RPMI7951 (cell line): ENCODE measurements at places on chromosomes 4 and X. TPM values are rescaled to one million over a fixed set of nuclear protein-coding genes. Genes with fewer than 3 reads are reported as not detected.
A peak's percentile ranks its signal among the peaks of the same experiment; 100 is the strongest.

- no peak for DNase-seq
Measured at GRCh38 chr4:112514647-112515197, 1.3 kb downstream of the NEUROG2 start.

DNA sequence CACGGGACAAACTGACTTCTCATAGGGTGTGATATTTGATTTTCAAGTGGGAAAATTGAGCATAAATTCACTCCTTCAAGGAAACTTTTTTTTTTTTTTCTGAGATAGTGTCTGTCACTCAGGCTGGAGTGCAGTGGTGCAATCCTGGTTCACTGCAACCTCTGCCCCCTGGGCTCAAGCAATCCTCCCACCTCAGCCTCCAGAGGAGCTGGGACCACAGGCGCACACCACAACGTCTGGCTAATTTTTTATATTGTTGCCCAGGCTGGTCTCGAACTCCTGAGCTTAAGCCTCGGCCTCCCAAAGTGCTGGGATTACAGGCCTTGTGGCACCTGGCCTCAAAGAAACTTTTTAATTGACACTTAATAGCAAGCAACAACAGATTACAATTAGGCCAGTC, 13.8 kb downstream of the CLDN34 start:
- DNase-seq, result no peak

DNA sequence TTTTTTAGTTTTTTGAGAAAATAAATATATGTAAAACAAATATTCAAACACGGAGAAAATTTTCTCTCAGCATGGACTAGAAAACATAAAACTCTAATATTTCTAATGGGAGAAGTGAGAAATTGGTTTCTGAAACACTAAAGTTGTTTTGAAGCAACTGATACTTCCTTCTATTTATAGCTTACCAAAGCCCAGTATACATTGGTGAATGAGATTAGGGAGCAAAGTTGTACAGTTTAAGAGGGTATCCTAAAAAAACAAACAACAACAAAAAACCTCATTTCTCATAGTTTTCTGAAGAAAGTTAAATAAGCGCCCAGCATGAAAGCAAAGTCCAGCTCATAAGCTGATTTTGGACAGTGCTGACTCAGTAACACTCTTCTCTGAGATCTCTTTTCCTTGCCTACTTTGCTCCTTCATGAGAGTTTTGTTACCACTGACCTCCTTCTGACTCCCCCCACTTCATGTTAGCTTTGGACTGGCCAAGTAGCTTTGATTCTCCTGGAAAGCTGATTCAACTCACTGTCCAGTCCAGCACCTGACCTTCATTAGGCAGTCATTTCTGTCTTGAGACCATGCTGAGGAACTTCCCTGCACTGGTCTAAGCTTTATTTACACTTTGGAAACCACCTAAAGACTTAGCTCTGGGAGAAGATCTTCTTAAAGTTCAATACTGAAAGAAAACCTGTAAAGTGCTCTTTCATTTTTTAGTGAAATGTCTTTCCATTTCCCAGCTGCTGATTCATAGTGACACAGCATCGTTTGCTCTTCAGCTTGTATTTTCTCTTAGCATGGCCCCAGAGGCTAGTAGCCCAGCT, 21.8 kb upstream of the P2RY10 start:
- no peak for DNase-seq

GRCh38 chr4:77082886-77083608, 7.3 kb upstream of the CCNI start:
- no peak for DNase-seq

DNA sequence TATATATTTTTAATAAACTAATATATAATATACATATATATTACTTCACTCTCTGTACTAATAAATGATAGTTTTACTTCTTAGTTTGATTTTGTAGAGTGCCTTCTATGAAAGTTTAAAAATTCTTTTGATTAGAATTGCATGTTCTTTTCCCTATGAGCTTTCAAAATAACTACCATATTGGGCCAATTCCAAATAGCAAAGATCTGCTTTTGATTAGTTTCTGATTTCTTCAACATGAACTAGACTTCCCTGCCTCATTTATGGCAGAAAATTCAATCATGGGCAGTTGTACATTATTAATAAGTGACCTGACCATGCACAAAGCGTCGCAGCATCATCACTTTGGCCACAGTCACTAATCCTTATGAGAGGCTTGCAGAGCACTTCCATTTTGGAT, 48.9 kb upstream of the TEX13A start:
- no peak for DNase-seq

DNA sequence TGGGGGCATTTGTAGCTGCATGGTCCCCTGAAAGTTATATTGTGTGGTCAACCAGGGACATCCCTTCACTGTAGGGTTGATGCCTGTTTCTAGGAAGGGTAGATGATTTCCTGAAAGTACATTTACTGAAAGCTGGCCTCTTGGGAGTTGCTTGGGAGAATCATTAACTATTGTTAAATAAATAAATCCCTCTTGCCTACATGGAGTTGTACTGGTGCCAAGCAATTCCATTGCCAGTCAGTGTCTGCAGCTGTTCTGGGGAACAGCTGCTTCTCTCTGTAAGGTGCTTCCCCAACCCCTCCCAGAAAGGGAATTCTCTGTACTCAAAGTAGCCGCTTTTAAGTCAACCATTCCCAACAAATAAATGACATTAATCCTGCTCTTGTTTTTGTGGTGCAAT, 51.1 kb downstream of the C4orf51 start:
- DNase-seq, result peak; percentile 33

DNA sequence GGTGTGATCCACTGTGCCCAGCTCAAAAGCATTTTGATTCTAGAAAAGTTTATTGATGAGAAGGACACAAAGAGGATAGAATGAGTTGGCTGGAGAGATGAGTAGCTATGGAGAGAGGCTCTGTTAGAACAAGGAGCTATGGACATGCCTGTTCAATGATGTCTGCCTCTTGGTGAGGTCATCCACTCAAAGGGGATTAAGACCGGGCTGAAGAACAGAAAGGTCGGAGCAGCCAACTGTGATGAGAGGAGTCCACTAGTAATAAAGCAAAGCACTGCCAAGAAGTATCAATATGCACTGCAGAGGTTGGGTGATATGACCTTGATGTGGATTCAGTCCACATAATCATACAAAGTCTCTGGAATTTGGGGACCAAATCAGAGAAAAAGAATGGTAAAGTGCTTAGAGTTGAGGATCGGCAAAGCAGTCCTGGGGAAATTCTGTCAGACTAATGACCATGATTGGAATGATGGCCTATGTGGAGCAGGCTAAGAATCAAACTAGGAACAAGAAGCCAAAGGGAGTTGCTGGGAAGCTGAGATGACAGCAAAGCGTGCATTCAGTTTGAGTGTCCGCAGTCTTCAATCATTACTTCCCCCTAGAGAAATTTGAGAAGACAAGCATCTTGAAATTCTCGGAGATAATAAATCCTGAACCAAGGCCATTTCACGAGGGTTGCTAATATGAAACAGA, 55.7 kb upstream of the MMAA start:
- no peak for DNase-seq

DNA sequence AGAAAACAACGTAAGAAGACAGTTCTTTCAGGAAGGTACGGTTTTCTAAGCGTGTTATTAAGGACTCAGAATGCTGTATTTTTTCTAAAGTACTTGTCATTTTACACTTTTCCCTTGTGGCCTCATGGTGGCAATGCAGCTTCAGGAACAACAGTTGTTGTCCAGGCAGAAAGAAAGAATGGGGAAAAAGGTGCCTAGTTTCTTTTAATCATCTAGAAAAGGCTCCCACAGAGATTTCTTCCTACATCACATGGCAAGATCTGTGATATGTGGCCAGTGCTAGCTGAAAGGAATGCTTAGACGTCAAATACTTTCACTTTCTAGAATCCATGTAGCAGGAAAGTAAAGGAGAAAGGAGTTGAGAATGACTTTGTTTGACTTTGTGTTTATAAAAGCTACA, 49.0 kb upstream of the TRAM1L1 start:
- DNase-seq, result peak; percentile 77

GRCh38 chrX:10296576-10296975, 139.8 kb downstream of the CLCN4 start:
- DNase-seq, result peak; percentile 13

DNA sequence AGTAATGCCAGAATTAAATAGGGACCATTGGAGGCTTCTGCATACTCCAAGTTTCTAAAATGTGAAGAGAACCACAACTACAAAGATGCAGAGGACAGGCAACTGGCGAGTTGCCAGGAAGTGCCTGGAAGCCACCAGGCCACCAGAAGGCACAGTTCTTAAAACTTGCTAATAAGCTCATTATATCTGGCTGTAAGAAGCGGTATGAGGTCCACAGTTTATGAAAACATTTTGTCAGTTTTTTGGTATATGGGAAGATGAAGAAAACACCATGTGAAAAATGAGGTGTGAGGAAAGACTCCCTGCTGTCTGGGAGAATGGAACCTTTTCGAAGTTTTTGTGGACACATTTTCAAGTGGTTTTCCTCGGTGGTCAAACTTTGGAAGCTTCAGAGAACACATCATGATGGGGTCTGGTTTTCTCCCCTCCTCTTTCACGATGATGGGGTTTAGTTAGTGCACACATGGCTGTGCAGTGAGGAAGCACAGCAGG, 202.7 kb downstream of the NR3C2 start:
- DNase-seq, result no peak

SOWAHD gene
- total RNA-seq, result 0.10 TPM in 1 of 2 replicates, not detected in the other

ATP2B3 gene
- not detected in 2 replicates for total RNA-seq

DNA sequence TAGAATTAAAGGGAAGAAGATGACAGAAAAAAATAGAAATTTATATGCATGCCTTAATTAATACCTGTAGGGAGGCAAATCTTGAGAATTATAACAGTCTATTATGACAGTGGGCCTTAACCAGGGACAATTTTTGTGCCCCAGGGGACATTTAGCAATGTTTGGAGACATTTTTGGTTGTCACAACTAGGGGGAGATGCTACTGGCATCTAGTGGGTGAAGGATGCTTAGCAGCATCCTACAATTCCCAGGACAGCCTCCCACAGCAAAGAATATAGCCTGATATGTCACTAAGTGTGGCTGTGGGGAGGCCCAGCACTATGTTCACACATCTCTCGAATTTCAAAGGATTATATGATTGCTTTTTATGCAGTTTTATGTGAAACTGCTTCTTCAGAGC, 10.5 kb downstream of the GPR82 start:
- peak; percentile 35 for DNase-seq

- DNase-seq, result peak; percentile 35
Measured at GRCh38 chr4:122764071-122764820, 31.7 kb downstream of the BBS12 start.

FAM9B gene
- 0.10 and 0.36 TPM in 2 replicates for total RNA-seq

DNA sequence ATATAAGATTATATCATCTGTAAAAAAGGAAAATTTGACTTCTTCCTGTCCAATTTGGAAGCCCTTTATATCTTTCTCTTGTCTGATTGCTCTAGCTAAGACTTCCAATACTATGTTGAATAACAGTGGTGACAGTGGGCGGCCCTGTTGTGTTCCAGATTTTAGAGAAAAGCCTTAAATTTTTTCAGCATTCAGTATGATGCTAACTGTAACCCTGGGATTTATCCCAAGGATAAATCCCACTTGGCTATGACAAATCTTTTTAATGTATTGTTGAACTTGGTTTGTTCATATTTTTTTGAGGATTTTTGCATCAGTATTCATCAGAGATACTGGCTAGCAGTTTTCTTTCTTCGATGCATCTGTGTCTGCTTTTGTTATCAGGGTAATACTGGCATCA, 217.2 kb upstream of the ARSJ start:
- DNase-seq, result no peak

DNA sequence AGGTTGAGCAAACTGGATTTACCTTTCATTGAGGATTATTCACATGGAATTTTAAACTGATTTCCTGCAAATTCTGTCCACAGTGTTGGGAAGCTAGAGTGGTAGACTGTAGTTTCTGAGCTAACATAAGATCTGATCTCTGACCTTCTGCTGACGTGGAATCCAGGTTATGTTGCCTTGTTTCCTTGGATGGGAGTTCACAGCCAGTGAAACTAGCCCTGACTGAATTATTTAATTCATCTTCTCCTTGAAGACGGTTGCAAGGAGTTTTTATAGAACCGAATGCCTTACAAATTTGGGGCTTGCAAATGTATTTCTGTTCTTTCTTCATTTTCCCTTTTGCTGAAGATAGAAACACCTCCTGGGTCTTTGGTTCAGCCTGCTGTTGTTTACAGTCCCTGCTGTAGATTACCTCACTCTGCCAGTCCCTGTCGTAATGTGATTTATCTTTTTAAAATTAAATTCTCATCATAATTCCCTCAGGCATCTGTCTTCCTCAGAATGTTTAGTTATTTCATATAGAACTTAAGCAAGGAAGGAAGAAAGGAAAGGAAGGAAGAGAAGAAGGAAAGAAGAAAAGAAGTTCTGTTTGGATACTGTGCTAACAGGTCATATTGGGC, 113.9 kb downstream of the CEP135 start:
- DNase-seq, result no peak

DNA sequence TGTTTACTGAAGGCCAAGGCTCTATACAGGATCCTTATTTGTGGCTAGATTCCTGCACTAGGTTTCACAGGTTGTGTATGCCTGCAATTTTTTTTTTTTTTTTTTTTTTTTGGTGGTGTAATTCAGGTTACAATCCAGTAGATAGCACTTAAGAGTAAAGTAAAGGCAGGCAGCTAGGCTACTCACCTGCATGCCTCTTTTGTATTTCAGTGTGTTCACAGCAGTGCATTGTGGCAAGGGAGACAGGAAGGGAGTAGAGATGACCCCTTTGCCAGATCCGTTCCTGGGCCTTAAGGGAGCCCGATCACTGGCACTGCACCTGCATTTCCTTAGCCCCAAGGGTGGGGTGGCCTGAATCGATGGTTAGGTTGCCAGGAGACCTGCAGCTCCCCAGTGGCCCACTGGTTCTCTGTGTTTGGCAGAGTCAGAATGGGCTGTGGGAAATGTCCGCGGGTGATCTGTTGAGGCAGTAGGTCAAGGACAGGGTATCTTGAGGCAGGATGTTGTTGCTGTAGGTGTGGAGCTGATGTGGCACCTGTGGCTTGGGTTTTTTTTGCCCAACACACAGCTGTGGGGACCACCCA, 374.9 kb upstream of the AADAT start:
- DNase-seq, result no peak

GLRA2 gene
- not detected in 2 replicates for total RNA-seq

- DNase-seq, result no peak
Measured at GRCh38 chr4:26789208-26789607, 71.4 kb upstream of the STIM2 start.

SSX7 gene
- total RNA-seq, result not detected in 2 replicates

CTAG2 gene
- total RNA-seq, result 0.29 TPM in 1 of 2 replicates, not detected in the other

GRCh38 chr4:112075129-112075753, 70.0 kb upstream of the FAM241A start:
- peak; percentile 59 for DNase-seq

DNA sequence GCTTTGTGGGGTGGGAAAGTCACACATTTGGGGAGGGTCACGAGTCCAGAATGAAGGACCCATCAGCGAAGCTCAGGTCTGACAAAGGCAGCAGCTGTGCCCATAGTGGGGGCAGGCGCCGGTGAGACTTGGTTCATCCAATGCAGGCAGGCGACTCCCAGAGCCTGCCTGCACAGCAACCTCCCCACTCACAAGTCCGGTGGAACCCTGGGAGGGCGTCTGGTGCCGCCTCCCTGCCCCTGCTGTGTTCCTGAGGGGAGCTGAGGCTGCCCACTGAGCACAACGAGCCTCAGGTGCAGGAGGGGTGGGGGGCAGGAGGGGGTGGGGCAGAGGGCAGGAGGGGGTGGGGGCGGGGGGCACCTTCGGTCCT, 13.7 kb downstream of the LRPAP1 start:
- no peak for DNase-seq

ADAMTS3 gene
- 0.36 and 0.68 TPM in 2 replicates for total RNA-seq

FATE1 gene
- not detected in 2 replicates for total RNA-seq
